NCI-H446 treated with DMSO at 0.1 percent for 48 hours (cell line): ENCODE measurements at places on chromosomes 2 and 18.
A peak's percentile ranks its signal among the peaks of the same experiment; 100 is the strongest.

GRCh38 chr2:194985258-194985657 lies 671.8 kb upstream of the SLC39A10 start:
- DNase-seq, result no peak

DNA sequence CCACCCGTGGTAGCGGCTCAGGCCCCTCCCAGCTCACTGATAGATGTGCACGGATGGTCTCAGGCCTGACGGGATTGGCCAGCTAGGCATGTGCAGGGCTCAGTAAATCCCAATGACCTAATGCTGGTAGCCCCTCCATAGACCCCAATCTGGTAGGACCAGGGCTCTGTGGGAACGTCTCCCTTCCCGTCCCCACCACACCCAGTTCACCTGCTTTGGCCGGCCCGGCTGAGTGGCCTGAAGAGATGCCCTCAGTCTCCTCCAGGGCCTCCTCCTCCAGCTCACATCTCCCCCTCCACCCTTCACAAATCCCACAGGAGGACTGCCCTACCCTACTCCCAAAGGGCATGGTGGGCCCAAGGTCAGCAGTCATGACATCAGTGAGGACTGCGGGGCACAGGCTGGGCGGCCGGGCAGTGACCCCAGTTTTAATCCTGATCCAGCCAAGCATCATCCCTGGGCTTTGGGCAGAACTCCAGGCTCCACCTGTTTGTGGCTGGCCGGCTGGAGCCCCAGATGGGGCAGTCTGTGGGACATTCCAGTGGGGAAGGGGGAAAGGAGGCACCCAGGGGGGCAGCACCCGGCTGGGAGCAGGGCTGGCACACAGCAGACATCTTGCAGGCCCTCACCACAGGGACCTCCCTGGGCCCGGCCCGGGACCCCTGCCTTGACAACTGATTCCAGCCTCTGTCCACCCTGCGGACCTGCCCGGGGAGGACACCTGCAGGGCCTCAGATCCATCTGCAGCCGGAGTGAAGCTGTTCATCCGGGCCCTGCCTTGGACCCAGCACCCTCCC lies 2.3 kb downstream of the KIF1A start:
- no peak for DNase-seq

DNA sequence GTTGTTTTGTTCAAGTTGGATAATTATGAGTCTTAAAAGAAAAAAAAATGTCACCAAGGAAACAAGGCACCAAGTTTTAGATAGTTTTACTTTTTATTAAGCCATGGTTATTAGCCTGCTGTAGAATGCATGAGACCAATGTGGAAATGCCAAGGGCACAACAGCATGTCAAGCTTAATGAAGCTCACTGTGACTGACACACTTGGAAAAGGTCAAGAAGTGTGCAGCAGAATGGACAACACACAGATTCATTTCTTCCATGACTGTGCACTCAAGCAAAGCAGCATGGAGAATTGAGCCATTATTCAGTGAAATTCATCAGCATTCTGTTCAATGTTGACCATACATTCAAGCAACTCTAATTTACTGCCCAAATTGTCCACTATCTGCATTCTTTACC lies 23.6 kb downstream of the SPHKAP start:
- DNase-seq, result no peak

GRCh38 chr18:77108001-77108692 lies 24.4 kb downstream of the MBP start:
- DNase-seq, result peak; percentile 26

GRCh38 chr2:95017071-95017501 lies 8.4 kb upstream of the MAL start:
- no peak for DNase-seq

- DNase-seq, result peak; percentile 30
Measured at GRCh38 chr2:41199334-41199733, 747.4 kb upstream of the SLC8A1 start.

GRCh38 chr2:119871725-119872124 lies 112.0 kb downstream of the PTPN4 start:
- no peak for DNase-seq

- DNase-seq, result no peak
Measured at GRCh38 chr2:201182650-201183364, at the start of gene CASP10. Gene CASP10 (plus strand): TSS chr2:201183141. CDS start chr2:201185778, 2,637 bp downstream.
